ENCODE measurements at places on chromosomes 11 and 22.

- no peak for DNase-seq
Observed at GRCh38 chr11:22479971-22480720, 142.0 kb downstream of the SLC17A6 start.

GRCh38 chr11:13160806-13161205 is 116.8 kb upstream of the BMAL1 start:
- no peak for DNase-seq

GRCh38 chr22:20793748-20794649 is 20.1 kb downstream of the SERPIND1 start:
- DNase-seq: peak; percentile 12

DNA sequence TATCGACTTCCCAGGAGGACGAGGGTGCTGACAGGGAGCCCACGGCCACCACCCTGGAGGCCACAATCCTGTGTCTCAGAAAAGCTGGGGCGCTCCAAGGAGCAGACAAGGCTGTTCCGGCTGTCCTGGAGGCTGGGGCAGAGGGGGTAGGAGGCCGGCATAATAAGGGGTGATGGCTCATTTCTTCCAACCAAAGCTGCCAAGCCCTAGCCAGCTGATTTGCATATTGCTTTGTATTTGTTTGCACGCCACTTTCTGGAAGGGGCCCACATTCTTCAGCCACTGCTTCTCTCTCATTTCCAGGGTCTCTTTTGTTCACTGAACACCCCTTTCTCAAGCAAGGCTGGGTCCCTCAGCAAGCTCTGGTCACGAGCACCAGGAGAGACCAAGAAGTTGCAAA is 4.7 kb downstream of the PDE2A start:
- no peak for DNase-seq

GRCh38 chr11:120090411-120090810 is 47.5 kb downstream of the TRIM29 start:
- DNase-seq: no peak

- DNase-seq: peak; percentile 29
Observed at GRCh38 chr22:36180038-36180880, 19.7 kb upstream of the APOL3 start.

- no peak for DNase-seq
Observed at GRCh38 chr11:77467993-77468392, 5.9 kb downstream of the PAK1 start.

GRCh38 chr22:29700206-29700899 is 19.4 kb upstream of the CABP7 start:
- peak; percentile 56 for DNase-seq

DNA sequence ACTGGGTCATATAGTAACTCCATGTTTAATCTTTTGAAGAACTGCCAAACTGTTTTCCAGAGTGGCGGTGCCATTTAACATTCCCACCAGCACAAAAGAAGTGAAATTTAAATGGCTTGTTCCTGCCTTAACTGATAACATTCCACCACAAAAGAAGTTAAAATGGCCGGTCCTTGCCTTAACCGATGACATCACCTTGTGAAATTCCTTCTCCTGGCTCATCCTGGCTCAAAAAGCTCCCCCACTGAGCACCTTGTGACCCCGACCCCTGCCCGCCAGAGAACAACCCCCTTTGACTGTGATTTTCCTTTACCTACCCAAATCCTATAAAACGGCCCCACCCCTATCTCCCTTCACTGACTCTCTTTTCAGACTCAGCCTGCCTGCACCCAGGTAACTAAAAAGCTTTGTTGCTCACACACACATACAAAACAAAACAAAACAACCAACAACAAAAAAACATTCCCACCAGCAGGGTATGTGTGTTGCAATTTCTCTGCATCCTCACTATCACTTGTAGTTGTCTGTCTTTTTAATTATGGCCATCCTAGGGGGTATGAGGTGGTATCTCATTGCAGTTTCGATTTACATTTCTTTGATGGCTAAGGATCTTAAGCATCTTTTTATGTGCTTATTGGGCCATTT is 109.0 kb downstream of the FAR1 start:
- DNase-seq: no peak

- no peak for DNase-seq
Observed at GRCh38 chr22:20992456-20993303, 9.2 kb downstream of the THAP7 start.

DNA sequence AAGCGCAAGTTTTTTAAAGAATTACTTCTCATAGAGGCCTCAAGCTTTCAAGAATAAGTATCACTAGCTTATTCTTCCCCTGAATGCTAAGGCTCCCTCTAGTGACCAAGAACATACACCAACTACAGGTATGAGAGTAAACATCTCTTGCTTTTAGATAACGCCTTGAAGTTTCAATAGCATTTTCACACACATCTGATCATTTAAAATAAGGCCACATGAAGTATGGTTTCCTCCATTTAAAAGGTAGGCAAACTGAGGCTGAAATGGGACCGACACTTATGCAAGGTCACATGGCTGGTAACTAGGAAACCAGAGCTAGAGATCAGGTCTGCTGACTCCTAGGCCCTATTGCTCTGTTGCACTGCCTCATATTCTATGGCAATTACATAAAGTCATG is 66.5 kb downstream of the CCDC34 start:
- peak; percentile 61 for DNase-seq

DNA sequence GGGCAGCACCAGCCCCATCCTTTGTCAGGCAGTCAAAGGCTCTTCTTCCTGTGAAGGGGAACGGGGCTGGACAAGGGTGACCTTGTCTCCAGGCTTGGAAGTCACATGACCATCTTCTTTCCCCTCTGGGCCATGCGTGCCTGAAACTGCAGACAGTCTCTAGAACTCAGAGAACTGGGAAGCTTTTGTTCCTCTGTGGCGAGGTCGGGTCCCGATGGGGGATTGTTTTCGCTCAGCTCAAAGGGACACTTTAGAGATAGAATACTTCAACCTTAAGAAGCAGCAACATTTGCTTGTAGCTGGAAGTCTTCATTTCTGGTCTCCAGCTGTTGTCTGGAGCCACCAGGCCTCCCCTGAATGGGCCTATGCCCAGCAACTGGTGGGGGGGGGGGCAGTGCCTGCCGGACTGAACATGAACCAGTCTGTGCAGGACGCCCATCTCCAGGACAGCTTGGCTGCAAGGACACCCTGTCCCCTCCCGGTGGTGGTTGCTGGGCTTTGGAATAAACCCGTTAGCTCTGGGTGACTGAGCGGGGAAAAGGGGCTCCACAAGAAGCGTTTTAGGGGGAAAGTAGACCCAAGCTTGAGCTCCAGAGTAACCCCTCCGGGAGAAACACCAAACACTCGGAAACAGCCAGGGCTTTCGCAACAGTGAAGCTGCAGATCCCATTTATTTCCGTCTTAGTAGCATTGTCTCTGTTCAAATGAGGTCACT is 55.7 kb upstream of the EMID1 start:
- no peak for DNase-seq

DNA sequence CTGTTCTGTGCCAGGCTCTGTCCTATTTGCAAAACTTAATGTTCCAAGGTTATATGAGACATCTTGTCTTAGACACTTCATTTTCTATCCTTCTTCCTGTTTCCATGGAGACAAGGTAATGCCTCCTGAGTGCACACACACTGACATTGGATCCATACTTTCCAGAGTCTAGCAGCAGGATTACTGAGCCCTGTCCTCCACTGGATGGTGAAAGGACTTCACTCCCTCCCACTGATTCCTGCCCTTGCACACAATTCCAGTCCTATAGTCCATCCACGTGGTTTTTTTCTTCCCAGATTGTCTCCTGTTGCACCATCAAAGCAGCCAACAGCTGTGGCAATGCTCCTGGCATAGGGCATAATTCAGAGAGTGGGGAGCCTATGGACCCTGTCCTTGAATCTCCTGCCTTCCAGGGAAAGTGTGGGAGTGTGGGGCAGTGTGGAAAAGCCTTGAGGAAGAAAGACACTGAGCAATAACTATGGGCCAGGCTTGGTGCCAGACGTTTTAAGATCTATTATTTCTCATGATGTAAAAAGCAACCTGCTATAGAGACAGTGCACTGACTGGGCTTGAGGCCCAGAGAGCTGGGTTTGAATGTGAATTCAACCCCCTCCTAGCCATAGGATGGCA is 31.3 kb downstream of the SERPINH1 start:
- DNase-seq: peak; percentile 93

DNA sequence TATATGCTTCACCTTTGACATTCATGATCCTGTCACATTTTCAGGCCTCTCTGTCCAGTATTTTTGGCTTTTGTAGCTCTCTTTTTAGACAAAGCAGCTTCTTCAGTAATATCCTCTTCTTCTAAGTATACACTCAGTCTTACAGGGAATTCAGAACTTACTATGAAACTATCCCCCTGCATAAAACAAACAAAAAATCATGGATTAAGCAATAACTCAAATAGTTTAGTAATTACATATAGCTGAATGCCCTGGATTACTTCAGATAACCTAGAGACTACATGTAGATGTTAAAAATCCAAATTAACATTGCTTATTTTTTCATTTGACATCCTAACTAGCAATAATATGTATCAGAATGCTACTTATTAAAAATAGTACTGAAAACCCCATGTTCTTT is 5.2 kb downstream of the TAF1D start:
- DNase-seq: no peak

GRCh38 chr11:2578929-2579270 is 120.9 kb downstream of the KCNQ1OT1 start:
- no peak for DNase-seq

- no peak for DNase-seq
Observed at GRCh38 chr22:45237065-45237990, 3.4 kb downstream of the KIAA0930 start.

DNA sequence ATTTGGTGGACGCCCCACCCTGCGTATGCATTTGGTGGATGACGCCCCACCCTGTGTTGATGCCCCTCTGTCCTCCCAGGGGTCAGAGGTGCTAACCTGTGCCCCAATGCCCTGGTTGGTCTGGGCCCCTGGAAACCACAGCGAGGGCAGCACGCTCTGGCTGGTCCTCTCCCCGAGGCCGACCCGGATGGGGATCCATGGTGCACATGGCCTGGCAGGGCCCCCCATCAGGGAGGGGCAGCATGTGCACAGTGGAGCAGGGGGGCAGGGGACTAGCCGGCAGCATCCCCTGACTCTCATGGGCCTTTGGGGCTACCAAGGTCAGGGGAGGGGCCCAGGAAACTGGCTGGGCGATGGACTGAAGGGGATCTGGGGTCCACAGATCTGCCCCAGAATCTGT is 7.6 kb upstream of the MUC5AC start:
- no peak for DNase-seq

DNA sequence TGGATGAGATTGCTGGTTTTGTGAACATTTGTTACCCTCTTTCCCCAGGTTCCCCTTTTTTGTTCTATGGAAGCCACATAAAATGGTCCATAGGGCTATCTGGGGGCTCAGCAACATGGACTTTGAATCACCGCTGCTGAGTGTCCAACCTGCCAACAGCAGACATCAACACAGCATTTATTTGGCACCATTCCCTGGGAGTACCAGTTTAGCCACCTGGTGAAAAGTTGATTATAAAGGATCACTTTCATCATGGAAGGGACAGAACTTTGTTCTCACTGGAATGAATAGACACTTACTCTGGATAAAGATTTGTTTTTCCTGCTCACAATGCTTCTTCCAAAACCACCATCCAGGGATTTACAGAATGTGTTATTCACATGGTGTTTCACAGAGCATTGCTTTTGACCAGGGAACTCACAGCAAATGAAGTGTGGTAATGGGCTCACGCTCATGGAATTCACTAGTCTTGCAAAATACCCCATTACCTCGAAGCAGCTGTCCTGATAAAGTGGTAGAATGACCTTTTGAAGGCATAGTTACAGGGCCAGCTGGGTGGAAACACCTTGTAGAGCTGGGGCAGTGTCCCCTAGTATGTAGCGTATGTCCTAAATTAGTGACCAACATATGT is 43.9 kb downstream of the ADM start:
- DNase-seq: no peak

- no peak for DNase-seq
Observed at GRCh38 chr22:24696551-24697001, 77.9 kb downstream of the PIWIL3 start.

- no peak for DNase-seq
Observed at GRCh38 chr11:2389377-2390026, 11.0 kb upstream of the TSSC4 start.

DNA sequence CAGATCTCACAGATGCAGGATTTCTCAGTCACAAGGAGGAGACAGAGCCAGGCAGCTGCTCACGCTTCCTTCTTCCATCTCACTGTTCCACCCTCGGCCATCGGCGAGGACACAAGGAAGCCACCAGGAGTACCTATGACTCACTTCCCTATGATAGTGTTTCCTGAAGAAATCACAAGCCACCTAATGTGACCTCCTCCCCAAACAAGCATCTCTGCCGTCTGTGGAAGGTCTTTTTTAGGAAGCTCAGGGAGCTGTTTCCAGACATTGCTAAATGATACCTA is 672.7 kb downstream of the TBC1D22A start:
- DNase-seq: no peak

- no peak for DNase-seq
Observed at GRCh38 chr22:28017558-28017820, 98.4 kb upstream of the PITPNB start.

DNA sequence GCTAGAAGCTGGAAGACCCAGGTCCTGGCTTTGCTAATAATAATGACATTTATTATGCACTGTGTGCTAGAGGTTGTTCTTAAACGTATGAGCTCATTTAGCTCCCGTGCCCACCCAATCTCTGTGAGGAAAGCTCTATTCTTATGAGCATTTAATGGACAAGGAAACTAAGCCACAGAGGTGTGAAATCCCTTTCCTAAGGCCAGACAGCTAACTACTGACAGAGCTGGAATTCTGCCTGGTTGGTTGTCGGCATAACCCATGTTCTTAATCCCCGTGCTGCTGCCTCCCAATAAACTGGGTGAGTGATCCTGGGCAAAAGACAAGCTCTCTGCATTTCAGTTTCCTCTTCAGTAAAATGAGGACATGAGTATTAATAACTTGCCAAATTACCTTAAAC is 49.4 kb downstream of the SNX19 start:
- DNase-seq: no peak

GRCh38 chr11:64796047-64796756 is 6.8 kb downstream of the MAP4K2 start:
- DNase-seq: no peak

GRCh38 chr11:6319704-6320410 is 444 bp downstream of the CAVIN3 start:
- no peak for DNase-seq

- DNase-seq: no peak
Observed at GRCh38 chr11:59154610-59155009, 12.0 kb downstream of the FAM111A start.

DNA sequence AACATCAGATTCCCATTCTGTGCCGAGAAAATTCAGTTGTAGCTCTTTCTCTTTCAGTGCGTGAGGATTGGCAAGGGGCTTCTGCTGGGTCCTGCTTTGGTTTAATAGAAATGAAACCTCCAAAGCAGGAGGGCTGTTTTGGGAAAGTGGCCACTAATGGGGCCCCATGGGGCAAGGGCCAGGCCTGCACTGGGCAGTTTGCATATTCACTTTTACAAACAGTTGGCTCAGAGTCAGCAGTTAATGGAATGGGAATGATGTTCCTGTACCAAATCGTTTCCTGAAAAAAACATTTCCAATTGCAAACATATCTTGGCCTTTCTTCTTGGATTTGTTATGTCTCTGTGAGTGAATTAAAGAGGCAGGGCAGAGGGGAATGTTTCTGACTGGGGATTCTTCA is 92.1 kb downstream of the PARVA start:
- no peak for DNase-seq
